ENCODE measurements at places on chromosomes 5 and 9.

DNA sequence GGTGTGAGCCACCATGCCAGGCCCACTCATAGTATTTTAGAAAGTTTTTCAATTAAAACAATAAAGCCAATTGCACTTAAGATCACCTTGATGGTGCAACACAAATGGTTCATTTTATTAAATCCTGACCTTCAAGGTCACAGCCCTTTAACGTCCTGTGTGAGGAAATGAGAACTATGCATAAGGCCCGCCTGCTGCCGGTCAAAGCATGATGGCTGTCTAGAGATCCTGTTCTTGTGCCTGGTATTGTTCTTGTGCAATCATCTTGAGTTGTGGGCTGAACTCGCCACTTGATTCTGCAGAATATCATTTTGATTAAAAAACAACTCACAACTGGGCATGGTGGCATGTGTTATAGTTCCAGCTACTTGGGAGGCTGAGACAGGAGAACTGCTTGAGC is 43.6 kb upstream of the FBXW11 start:
- no peak for DNase-seq

DNA sequence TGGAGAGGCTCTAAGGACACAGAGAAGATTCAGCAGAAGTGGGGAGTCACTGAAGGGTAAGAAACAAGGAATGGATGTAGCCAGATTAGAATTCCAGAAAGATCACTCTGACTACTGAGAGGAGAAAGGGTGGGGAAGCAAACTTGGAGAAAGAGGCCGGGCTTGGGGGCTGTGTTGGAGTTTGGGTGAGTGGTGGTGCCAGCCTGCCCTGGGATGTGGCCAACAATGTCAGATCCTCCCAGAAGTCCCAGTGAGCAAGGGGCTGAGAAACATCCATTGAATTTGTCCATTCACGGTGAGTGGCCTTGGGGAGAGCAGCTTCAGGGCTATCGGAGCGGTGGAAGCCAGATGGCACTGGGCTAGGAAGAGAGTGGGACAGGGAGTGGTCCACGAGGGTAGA is 60.4 kb downstream of the COL15A1 start:
- no peak for DNase-seq

- no peak for DNase-seq
Measured at GRCh38 chr5:97101189-97101910, 41.1 kb downstream of the LIX1 start.

DNA sequence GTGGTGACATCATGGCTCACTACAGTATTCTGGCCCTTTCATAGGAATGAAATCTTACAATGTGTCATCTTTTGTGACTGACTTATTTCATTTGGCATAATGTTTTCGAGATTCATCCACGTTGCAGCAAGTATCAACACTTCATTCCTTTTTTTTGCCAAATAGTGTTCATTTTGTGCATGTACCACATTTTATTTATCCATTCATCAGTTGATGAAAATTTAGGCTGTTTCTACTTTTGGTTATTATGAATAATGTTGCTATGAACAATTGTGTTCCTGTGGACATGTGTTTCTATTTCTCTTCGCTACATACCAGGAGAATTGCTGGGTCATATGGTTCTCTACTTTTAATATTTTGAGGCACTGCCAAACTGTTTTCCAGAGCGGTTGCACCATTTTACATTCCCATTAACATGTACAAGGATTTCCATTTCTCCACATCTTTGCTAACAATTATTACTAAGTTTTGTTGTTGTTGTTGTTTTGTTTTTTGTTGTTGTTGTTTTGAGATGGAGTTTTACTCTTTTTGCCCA is 43.5 kb downstream of the RMI1 start:
- DNase-seq, result no peak

DNA sequence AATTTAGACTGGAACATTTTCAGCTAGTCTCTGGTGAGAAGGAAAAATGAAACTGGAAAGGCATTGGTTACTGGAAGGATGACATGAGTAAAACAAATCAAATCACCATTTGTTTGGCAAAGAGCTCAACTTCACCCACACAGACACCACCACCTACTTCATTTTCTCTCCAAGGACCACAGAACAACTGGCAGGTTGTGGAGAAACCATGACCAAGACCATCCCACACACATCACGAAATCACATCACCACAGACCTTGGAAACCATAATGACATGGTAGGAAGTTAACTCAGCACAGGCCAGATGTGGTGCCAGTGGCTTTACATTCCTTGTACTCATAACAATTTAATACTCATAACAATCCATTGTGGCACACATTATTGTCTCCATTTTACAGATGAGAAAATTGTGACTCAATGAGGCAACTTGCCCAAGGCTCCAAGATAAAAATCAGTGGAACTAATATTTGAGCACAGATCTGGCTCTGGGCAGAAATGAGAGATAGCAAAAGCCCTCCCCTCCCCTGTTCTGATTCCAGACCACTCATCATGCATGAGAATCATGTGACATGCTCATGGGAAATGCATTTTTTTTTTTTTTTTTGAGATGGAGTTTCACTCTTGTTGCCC is 7.5 kb downstream of the OR1K1 start:
- no peak for DNase-seq

- DNase-seq, result no peak
Measured at GRCh38 chr9:98161851-98162250, 30.6 kb downstream of the CORO2A start.

GRCh38 chr5:76388791-76389512 is 14.1 kb upstream of the IQGAP2 start:
- no peak for DNase-seq

DNA sequence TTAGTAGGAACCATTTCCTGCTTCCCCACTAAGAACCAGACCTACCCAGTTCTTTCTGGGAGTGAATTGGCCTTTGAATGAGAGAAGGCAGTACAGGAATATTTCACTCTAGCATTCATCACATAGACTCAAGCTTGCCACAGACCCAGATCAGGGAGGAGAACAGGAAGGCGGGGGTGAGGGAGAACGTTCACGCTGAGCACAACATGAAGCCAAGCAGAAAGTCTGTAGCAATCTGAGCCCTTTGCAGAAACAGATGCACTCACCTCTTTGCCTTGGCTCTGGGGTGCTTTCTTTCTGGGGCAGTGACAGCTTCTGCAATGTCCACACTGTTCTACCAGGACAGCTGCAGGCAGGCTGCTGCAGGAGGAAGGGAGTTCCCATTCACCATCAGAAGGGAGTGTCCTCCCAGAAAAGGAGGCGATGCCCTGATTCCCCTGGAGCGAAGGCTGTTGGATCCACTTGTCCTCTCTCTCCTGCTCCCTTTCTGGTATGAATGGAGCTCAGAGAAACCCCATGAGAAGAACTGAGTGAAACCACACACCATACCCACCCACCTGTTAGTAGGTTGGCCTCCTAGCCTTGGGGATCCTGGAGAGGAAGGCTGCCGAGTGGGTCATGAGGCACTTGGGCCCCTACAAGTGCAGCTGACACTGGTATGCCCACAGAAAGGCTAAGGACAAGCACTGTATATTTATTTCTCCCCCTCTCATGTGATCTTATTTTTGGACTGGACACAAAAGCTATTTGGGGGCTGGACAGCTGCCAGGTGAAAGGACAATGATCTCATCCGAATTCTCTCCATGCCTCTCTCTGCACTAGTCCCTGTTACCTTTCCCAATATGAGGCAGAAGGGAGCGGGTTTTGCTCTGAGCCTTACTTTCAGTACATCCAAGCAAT is 11.7 kb upstream of the FGF1 start:
- DNase-seq, result peak; percentile 8

DNA sequence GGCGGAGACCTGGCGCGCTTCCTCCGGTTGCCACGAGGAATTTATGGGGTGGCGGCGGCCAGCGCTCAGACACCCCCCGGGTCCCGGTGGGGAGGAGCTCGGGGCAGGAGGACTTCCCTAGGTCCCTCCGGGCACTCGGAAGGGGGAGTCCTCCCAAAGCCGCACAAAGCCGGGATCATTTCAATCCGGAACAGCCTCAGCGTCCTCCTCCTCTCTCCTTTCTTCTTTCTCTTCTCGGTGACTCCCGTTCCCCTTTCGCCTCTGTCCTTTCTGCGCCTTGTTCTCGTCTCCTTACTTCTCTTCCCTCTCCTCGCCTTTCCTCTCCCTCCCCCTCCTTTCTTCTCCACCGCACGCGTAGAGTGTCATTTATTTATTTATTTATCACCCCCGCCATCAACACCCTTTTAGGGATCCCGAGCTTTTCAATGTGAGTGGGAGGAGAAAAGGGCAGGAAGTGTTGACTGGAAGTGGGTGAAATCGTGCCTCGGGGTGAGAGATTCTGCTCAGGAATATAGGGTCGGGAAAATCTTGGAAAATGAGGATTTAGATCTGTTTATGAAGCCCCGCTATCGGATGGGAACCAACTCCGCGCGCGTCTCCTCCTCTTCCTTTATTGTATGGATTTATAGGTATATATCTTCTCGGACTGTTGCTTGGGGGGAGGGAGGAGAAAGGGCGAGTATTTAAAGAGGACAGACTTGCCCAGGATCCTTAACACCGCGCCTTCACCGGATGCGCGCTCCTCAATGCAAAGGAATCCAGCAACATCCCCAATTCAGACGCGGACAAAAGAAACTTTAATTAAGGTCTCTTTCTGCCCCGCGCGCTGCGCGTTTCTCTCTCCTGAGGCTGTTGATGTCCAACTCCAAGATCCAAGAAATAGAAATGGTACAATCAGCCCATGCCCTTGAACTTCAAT is 2.0 kb upstream of the ZNF462 start:
- DNase-seq, result peak; percentile 10

DNA sequence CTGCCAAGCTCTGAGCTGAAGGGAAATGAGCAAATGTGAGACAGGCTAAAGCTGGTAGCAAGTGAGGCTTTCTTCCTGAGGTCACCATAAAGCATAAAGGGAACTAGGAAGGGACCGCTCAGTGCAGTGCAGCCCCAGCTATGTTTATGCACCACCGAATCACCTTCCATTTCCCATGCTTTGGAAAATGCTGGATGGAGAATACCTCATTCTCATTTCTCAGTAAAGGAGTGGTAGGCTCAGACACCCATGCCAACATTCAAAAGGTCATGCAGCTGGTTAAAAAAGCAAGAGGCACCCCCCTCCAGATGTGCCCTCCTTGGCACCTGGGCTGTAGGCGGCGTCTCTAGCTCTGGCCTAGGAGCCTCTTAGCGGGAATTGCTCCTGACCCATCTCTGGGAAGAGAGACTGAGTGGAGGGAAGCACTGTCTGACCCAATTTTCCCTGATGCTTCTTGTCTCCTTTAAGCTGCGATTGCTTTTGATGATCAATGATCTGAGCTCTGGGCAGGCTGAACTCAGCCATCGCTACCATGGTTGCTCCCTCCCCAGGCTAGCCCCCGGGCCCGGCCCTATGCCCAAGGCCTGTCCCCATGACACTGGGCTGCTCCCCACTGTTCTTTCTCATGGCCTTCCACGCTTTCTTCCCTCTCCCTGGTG is 58.7 kb downstream of the ZNF354C start:
- no peak for DNase-seq
